ENCODE measurements at places on chromosomes 7 and 10.

- DNase-seq = no peak
Measured at GRCh38 chr10:23742807-23743206, 303.9 kb downstream of the OTUD1 start.

DNA sequence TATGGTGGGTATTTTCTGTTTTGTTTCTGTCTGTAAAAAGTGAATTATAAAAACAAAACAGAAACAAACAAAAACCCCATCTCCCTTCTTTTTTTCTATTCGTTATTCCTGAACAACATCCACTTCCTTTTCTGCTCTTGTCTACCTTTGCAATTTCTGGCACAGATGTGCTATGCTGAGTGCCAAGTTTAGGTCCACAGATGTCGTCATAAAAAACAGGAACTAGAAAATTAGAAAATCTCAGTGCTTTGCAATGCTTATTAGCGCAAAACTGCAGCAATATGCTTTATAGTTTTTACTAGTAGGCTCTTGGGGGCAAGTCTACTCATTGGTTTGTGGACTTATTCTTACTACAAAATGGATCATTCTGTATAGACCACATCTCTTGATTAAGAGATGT, 94.2 kb upstream of the PRKCQ start:
- DNase-seq = no peak

GRCh38 chr7:55020466-55020871, 1.7 kb downstream of the EGFR start:
- DNase-seq = peak; percentile 26

DNA sequence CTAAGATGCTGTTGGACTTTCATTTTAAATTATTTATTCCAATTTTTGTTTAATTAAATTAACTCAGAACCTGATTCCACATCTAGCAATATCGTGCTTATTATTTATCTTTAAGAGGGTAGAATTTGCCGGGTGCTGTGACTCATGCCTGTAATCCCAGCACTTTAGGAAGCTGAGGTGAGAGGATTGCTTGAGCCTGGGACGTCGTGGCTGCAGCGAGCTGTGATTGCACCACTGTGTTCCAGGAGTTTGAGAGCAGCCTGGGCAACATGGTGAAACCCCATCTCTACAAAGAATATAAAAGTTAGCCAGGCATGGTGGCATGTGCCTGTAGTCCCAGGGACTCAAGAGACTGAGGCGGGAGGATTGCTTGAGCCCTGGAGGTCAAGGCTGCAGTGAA, 47.8 kb downstream of the ZFAND4 start:
- no peak for DNase-seq

DNA sequence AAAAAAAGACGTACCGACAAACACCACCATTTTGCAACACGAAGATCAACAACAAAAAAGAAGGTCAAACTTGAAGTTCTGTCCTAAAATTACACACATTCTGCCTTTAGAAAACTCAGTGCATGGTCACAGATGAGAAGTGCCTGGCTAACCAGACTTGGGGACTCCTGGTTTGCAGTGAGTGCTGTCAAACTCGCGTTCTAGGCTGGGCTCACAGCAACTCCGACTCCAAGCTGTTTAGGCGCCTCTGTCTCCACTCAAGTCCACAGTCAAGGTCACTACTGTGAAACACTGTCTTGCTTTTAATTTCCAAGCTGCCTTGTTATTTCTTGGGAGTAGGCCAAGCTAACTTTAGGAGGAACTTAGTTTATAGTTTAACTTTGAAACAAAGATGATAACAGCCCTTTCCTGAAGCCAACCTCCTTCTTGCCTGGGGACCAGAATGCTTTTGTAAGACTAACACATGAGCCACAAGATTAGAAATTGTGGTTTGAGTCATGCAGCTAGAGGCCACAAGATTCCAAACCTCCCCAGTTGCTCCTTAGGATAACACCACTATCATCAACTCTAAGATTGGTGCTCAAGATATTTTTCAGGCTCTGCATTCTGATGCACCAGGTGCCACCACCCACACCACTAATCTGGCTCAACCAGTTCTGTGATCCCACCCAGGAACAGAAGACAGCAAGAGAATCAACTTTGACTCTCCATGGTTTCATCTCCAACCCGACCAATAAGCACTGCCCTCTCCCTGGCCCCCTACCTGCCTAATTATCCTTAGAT, 1.1 kb upstream of the DNAAF5 start:
- DNase-seq = no peak

- no peak for DNase-seq
Measured at GRCh38 chr7:143383642-143383957, 2.5 kb downstream of the ZYX start.

- no peak for DNase-seq
Measured at GRCh38 chr7:105065104-105065503, 51.1 kb downstream of the KMT2E start.

- peak; percentile 47 for DNase-seq
Measured at GRCh38 chr7:132500727-132501440, 75.4 kb downstream of the PLXNA4 start.

- no peak for DNase-seq
Measured at GRCh38 chr10:118595598-118596425, at the start of gene PRLHR. Gene PRLHR, minus strand, starts transcription at chr10:118595648. Its CDS starts 404 bp downstream, at chr10:118595244.

DNA sequence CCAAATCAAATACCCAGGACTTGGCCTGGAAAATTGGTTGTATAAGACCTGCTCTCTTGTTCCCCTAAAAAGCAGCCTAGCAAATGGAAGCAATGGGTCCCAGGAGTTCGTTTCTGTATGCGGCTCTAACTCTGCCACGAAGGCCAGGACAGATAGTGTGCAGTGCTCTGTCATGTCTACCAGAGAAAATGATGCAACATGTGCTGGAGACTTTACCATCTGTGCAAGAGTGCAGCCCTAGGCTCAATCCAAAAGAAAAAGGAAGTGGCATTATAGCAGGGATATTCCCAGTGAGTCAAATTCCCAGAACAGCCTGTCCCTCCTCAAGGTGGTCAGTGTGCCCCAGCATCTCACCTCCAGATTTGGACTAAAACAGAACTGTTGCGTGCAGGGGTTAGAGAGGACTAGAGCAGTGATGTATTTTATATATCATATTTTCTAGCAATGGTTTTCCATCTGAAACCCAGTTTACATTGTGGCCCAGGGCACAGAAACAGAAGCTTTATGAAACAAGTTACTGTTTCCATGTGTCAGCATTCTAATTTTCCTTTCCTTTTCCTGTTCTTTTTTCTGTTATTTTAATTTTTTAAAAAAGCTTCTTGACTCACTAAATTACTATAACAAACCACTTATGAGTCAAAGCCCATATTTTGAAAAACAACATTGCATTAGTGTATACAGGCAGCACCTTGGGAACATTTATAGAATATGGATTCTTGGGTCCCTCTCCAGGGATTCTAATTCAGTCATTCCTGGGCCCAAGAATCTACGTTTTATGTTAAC, 311.2 kb downstream of the RNLS start:
- no peak for DNase-seq

DNA sequence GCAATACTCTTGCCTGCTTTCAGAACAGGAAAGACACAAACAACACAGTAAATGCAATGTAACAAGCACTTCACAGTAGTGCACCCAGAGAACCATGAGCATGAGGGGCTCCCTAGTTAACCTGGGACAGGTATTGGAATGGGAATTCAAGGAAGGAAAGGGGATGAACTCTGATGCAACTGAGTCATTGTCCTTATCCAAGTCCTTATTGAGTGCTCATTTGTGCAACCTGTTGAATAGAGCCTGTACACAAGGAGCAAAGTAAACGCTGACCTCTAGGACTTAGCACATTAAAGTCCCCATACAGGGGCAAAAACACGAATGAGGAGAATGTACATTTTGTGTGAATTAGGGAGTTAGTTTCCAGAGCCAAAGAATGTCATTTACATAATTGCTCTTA, 276.4 kb upstream of the BMPER start:
- DNase-seq = no peak

- no peak for DNase-seq
Measured at GRCh38 chr10:96502561-96503282, 11.0 kb downstream of the TLL2 start.

DNA sequence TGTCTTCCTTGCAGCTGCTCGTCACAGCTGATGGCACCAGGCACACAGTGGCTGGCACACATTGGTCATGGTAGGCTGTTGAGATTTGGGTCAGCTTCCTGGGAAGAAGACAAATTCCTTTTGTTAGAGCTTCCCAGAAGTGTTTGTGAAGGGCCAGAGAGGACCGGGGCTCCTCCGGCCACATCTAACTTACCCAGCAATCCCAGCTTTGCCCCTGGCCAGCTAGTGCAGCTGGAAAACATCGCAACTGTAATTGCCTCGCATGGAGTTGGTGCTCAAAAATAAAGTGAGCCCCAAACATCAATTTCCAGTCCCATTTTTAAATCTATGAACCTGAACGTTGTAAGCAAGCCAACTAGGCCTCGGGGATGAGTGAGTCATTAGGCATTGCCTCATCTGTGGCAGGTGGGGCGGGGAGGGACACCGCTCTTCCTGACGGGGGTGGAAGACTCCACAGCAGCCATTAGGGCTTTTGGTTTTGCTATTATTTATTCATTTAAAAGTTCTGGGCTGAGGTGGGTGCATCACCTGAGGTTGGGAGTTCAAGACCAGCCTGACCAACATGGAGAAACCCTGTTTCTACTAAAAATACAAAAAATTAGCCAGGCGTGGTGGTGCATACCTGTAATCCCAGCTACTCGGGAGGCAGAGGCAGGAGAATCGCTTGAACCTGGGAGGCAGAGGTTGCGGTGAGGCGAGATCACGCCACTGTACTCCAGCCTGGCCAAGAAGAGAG, 12.4 kb downstream of the CPA5 start:
- DNase-seq = peak; percentile 61

DNA sequence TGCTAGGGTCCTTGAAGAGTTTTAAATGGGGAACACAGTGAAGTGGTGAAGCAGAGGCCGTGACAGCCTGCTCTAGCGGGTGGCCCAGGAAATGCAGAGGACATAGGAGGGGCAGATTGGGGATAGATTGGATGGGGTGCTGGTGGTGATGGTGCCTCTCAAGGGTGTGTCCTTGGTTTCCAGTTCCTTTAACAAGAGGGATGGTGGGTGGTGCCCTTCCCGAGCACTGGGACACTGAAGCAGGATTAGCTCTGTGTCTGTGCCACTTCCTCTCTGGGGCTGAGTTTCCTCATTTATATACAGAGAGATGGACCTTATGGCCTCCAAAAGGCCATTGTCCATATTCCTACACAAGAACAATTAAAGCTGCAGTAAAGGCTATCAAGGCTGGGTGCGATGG, 285.5 kb downstream of the TCF7L2 start:
- DNase-seq = no peak

DNA sequence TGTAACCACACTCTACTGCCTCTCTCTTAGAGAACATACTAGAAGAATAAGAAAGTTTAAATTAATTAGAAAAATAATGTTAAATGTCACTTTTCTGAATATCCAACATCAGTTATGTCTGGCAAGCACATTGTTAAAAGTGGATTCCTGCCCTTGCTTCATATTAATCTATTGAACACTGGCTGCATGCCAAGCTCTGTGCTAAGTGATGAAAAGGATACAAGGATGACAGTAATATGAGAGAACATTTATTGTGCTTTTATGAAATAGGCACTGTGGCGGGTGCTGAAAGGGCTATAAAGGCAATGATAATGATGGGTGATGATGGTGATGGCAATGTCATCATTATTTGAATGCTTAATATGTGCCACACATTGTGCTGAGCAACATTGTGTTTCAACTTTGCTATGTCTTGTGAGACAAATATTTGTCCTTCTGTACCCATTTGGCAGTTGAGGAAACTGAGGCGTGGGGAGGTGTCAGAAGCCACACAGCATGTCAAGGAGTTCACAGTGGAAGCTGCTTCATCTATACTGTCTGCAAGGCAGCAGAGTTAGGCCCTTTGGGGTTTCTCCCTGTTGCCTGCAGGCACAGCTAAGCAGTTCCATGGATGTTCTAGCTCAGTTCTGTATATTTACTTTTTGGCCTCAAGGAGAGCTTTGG, 64.2 kb upstream of the RAPGEF5 start:
- no peak for DNase-seq

GRCh38 chr7:12949060-12949931, 261.9 kb downstream of the ARL4A start:
- DNase-seq = no peak

DNA sequence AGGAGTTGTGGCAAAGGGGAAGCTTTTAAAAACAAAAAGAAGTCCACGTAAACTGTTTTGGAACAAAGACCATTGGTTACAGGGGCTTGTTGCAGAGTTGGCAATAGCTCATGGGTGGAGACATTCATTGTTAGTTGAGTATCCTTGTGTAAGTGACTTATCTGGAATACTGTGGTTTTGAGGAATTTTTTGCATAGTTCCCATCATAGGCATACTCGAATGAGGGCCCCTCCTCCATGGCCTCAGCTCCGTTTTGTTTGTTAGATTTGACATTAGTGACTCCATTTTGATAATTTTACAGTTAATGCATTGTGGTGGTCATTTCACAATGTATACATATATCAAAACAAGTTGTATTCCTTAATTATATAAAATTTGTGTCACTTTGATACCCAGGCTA, 12.8 kb upstream of the SMKR1 start:
- DNase-seq = no peak

DNA sequence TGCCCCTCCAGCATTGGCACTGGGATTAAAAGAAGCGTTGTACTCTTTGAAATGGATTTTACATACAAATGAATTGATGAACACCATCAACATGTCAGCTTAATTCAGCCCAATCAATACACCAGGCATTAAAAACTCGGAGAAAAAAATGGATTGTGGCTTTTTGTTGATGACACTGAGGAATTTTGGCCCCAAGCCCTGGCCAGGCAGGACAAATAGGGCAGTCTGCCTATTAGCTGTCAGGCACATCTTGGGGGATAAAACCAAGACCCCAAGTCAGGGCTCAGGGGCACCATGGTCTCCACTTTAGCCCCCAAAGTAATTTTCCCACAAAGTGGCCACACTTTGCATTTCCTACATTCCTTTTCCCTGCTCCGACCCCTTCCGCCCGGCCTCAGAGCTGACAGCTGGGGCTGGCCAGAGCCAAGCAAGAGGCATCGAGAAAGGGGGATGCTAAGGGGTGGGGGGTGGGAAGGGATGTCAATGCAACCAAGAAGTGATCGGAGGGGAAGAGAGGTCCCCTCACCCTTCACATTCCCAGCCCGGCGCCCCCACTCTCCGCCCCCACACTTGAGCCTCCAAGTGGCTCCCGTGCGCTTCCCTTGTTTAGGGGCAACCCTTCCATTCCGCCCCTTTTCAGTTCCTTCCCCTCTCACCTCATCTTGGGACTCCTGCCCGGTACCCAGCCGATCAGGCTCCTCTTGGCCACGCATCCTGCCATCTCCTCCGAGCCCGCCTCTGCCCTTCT, 711 bp downstream of the HIP1 start:
- peak; percentile 45 for DNase-seq

- peak; percentile 95 for DNase-seq
Measured at GRCh38 chr10:102114861-102115618, 5.1 kb downstream of the LDB1 start.

GRCh38 chr10:99685597-99685967, 26.3 kb downstream of the ENTPD7 start:
- peak; percentile 4 for DNase-seq

GRCh38 chr7:73974101-73974947, 53.6 kb upstream of the ELN start:
- no peak for DNase-seq

GRCh38 chr10:120572307-120572706, 115.3 kb downstream of the PLPP4 start:
- no peak for DNase-seq

- DNase-seq = no peak
Measured at GRCh38 chr7:116957874-116958273, 4.6 kb downstream of the ST7 start.

GRCh38 chr7:118052336-118052735, 131.6 kb upstream of the LSM8 start:
- DNase-seq = no peak

Data from head of caudate nucleus (tissue), 42 donors.